Cortex of kidney (tissue), 1 donor: ENCODE measurements at places on chromosomes 1 and 21.

DNA sequence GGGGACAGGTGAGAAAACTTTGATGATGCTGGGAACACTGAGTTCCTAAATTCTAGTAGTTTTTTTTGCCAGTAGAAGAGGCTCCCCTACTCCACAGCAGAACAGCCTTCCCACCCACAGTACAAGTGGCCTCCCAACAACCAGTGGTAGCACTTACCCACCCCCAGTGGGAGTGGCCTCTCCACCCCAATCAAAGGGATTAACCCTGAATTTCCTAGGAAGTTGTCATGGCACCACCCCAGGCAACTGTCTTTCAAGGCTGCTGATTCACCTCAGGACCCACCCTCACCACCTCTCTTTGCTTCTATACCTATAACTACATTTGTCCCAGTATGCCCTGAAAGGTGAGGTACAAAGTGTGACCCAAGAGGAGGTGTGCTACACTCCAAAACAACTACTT is 81.4 kb upstream of the PRDX6 start:
- DNase-seq, result no peak

DNA sequence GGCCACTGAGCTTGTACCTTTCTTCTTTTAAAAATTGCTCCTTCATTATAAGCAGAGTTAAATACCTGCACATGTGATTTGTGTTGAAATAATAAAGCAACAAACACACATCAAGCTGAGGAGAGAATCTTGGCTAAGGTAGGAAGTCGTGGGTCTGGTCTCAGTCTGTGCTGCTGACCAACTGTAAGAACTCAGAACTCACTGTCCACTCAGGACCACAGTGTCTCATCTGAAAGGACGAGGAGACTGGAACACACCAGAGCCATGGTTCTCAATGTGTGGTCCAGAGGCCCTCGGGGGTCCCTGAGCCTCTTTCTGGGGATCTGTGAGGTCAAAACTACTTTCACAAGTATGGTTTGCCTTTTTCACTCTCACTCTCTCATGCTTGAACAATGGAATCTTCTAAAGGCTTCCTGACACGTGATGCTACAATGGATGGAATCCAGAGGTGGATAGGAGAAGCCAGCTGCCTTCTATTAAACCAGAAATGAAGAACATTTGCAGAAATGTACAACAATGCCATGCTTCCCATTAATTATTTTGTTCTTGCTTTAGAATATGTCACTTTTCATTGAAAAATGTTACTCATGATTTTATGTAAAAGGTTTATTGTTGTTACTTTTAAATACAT is 17.3 kb upstream of the ETS2 start:
- DNase-seq, result no peak

DNA sequence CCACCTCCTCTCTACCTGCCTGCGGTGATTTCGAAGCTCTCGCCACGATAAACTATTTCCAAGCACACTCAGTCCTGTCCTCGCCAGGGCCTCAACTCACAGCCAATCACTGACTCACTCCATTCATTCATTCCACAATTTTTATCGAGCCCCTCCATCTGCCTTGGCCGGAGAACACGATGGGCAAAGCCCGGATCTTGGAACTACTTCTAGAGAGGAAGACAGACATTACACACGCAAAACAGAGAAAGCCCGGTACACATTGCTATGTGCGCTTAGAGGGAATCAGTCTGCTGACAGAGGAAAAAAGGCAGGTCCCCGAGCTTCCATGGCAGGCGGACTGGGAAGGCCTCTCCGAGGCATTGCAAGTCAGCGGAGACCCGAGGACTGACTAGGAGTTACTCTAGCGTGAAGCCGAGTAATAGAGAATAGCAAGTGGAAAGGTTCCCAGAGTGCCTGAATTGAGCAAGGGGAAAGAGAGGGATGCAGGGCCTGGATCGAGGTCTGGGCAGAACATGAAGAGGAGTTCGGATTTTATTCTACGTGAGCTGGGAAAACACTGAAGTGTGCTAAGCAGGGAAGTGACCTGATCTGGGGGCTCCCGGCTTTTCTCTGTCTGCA is 54.2 kb upstream of the DNAJC6 start:
- no peak for DNase-seq

DNA sequence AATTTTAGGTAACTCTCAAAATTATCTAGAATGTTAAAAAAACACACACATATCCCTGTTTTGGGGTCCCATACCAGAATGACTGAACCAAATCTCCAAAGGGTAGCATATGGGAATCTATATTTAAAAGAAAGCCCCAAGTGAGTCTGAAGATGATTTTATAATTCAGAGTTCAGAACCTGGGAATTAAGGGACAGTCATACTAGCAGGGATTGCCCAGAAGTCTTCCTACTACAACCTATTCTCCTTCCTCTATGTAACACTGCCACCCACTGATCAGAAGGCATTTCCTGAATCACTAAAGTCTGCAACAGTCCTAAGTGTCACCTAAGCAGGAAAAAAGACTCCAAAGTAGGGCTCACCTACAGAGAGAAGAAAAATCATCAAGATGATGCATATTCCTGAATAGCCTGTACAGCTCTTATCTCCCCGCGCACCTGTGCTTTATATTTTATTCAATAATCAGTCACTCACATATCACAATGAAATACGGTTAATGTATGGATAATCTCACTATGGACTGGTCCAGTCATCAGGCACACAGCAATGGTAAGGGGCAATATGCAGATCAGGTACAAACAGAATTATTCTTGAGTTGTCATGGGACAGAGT is 4.9 kb downstream of the RGS1 start:
- DNase-seq, result no peak

DNA sequence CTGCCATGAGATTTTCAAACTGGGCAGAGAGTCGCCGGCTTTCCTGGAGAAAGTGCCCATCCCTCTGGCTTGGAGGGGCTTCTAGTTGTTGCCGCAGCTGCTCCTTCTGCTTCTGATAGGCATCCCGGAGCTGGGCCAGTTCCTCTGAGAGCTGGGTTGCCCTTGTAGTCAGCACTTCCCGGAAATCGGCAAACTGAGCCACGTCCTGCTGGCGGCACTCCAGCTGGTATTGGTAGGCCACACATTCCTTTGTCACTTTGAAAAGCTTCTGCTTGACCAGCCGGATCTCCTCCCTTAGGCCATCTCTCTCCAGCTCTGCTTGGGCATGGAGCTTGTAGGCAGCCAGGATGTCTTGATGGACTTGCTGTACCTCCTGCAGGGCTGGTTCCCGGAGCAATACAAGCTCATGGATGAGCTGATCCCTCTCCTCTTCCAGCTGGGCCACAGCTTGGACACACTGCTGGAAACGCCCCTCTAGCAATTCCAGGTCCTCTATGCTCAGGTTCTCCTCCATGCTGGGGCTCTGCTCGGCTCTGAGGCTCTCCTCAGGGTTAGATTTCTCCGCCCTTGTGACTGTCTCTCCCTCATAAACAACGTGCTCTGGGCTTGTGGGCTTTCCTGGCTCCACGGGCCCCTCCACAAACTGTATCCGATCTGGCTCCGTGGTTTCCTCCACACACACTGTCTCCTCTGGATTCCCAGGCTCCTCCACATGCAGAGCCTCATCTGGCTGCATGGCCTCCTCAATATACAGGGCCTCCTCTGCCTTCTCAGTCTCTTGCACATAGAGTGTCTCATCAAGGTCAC is 7.3 kb downstream of the SYNC start:
- DNase-seq, result no peak

DNA sequence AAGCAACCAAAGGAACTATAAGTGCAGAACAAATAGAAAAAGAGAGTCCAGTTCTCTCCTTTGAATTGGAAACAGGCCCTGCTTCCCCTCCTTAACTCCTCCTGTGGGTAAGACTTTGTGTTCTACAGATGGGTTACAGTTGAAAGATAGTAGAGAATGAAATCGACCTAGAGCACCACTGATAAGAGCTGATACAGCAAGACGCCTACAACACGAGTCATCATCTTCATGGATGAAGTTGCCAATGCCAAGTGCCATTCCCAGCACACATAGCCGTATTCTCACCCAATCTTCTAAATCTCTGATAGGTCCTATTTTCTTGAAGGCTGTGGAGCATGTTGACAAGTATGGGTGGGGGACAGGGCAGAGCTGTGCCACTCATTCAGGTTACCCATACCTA is 99.8 kb upstream of the CAMK1G start:
- no peak for DNase-seq

- DNase-seq, result no peak
Observed at GRCh38 chr1:155970531-155971167, 7.7 kb downstream of the ARHGEF2 start.

DNA sequence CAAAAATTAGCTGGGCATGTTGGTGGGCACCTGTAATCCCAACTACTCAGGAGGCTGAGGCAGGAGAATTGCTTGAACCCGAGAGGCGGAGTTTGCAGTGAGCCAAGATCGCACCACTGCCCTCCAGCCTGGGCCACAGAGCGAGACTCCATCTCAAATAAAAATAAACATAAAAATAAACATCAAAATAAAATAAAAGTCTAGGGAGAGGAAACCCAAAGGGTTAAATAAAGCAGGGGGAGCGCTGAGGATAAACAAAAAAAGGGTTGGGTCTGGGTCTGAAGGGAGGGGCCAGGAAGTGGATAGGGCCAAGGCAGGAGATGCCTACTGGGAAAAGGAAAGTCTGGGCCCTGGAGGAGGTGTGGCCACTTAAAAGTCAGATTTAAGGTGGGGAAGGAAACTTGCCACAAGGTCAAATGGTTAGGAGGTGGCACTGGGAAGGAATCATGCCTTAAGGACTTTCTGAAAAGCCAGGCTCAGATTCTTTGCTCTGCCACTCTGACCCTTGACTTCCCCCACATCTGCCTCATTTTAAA is 150.0 kb downstream of the ADSS2 start:
- no peak for DNase-seq

DNA sequence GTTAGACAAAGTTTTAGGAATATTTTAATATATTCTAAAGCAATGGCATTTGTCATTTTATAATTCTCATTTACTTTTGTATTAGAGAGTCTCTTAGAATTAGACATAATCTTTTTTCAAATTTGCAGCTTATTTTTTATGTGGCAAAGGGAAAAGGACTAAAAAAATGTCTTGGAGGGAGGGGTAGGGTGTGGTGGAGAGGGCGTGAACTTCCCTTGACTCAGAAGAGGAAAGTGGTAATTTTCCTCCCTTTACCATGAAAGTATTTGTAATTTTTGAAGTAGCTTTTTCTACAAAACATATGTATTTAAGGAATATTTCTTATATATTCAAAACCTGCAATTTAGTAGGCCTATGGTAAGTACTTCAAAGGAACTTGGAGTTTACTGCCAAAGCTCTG is 6.9 kb upstream of the RABGAP1L start:
- DNase-seq, result no peak

GRCh38 chr1:244730153-244730933 is 77.4 kb downstream of the DESI2 start:
- no peak for DNase-seq

DNA sequence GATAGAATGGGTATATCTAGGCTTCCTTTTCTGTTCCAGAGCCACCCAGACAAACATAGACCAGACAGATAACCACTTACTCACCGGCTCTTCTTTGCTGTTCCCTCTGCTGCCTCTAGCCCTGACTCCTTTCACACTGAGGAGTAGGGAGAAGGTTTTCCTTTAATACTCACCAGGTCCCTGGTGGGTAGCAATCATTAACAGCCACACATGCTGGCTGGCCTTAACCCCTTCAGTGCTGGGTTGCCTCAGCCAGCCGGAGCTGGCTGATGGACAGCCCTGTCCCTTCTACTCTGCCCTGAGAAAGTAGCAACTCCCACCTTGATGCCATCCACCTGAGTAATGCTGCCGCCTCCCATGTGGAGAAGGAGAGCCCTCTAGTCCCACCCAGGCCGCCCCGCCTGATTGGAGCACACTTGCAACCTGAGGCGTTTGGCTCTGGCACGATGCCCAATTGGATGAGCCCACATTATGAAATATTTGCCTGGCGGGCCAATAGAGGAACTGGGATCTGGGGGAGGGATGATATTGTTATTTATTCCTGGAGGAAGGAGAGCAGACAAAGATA is 71.6 kb downstream of the PLEKHA6 start:
- DNase-seq, result no peak

- DNase-seq, result no peak
Observed at GRCh38 chr1:56920591-56921001, 45.2 kb downstream of the C8B start.

DNA sequence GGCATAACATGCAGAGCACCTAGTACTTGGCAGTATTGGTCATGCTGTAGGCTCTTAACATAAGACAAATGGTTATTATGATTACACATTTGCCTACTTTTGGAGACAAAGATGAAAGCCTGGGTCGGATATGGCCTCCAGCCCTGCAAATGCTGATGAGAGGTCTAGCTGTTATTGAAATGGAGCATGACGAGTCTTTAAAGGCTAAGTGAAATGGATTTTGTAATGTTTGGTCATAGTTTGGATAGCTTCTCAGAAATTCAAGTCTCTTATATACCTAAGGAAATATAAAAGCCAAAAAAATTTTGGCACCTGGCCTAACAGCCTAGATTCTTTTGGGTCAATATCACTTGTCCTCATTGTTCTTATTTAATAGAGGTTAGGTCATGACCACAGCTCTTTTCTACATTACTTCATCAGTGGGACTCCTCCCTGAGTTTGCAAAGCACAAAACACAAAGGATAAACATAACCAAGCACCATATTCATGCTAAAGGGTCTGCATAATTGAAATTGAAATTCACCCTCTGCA is 69.2 kb upstream of the WLS start:
- no peak for DNase-seq

DNA sequence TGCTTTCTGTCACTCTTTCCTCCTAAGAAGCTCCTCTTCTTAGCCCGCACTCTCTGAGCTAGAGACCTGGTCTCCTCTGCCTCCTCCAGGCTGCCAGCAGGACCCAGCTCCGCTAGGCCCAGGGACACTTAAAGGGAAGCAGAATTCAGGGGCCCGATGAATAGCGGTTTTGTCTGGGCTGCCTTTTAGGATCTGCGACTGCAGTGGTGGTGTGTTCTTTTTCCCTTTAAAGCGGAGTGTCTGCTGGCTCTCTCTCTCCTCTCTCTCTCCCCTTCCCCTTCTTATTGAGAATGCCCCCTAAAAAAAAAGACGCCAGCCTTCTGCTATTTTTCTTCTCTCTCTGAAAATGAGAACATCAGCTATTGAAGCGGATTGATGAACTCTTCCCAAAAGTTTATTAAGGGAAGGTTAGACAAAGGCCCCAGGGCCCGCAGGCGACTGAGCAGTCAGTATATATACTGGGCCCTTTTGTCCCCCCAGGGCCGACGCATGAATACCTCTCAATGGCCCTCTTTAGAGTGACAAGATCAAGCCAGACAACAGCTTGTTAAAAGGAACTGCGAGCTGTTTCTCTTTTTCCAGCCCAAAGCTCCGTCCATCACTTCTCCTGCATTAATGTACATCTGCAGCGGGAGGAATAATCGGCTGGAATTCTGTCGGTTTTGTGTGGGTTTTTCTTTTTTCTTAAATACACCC is 27.0 kb downstream of the PAX7 start:
- no peak for DNase-seq
